ENCODE measurements at places on chromosomes 5 and 9.

DNA sequence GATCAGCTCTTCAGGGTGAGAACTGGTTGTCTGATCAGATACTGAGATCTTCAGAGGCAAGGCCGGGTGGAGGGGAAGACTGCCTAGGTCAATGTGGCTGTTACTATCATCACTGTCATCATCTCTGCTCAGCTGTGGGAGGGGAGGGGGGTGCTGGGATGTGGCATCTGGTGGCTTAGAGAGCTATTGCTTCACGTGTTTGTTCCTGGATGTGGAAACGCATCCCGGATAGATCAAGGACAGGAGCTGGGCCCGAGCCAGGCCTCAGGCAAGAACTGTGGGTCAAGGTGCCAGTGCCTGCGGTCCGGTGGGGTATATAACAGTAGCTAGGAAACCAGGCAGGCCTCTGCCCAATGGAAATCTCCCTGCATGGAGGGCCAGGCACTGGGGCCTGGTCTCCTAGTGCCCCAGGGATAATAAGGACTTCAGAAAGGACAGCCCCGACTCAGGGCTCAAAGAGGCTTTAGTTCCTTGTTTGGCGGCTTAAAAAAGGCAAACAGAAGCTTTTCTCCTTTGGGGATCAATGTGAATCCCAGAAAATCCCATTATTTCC is 30.3 kb upstream of the TIFAB start:
- H3K27me3 ChIP-seq, result no peaks in the 10 kb centered on the region
- no peaks in the 10 kb centered on the region for H3K4me1 ChIP-seq
- DNase-seq, result no peak
- H3K36me3 ChIP-seq, result no peaks in the 10 kb centered on the region
- H3K27ac ChIP-seq, result no peak overlapping the region
- H3K4me3 ChIP-seq, result no peak overlapping the region

- no peak overlapping the region for H3K4me3 ChIP-seq
- DNase-seq, result no peak
- no peaks in the 10 kb centered on the region for H3K4me1 ChIP-seq
- H3K27ac ChIP-seq, result no peak overlapping the region
Observed at GRCh38 chr9:104279535-104280177, 185.5 kb downstream of the SMC2 start.

GRCh38 chr9:698276-698675 is 143.2 kb upstream of the DMRT1 start:
- H3K4me3 ChIP-seq, result no peak overlapping the region
- no peaks in the 10 kb centered on the region for H3K36me3 ChIP-seq
- H3K27ac ChIP-seq, result no peak overlapping the region
- no peak for DNase-seq
- H3K4me1 ChIP-seq, result peaks cover 42% of the 10 kb centered on the region

DNA sequence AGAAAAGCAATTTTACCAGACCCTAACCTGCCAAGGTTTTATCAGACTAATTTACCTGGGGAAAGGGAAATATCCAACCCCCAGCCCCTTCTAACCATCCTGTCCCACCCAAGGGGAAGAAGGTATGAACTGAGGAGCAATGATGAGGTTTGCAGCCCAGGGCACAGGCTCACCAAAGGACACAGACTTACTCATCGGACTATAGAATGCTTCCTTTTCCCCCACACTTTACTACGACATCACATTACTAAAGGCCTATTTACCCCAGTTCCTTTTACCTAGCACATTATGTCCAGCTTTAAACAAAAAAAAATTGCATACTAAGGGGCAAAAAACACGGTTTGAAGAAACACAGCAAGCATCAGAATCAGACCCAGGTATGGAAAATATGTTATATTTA is 94.1 kb upstream of the FST start:
- H3K27me3 ChIP-seq, result no peaks in the 10 kb centered on the region
- no peak overlapping the region for H3K4me3 ChIP-seq
- no peaks in the 10 kb centered on the region for H3K36me3 ChIP-seq
- no peaks in the 10 kb centered on the region for H3K4me1 ChIP-seq
- no peak for DNase-seq

DNA sequence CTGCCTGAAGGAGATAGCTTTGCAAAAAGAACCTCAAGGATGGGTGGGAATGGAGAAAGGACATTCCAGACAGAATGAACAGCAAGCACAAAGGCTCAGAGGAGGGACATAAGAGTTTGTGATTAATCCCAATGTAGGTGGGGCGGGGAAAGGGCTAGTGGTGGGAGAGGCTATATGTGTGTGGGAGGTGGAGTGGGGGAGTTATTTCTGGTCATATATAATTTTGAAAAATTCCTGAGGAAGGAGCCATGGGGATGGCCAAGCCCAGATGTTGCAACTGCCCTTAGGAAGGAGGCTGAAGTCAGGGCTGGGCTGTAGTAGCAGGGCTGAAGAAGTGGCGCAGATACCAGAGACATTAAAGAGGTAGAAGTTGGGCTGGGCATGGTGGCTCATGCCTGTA is 13.4 kb upstream of the CCL27 start:
- H3K36me3 ChIP-seq, result no peaks in the 10 kb centered on the region
- no peaks in the 10 kb centered on the region for H3K4me1 ChIP-seq
- no peak overlapping the region for H3K27ac ChIP-seq
- DNase-seq, result no peak
- H3K4me3 ChIP-seq, result no peak overlapping the region

- H3K4me3 ChIP-seq, result no peak overlapping the region
- H3K27me3 ChIP-seq, result no peaks in the 10 kb centered on the region
- H3K36me3 ChIP-seq, result no peaks in the 10 kb centered on the region
- H3K27ac ChIP-seq, result no peak overlapping the region
- no peaks in the 10 kb centered on the region for H3K4me1 ChIP-seq
Observed at GRCh38 chr5:174532455-174533453, 191.6 kb upstream of the MSX2 start.

- no peak overlapping the region for H3K27ac ChIP-seq
- peaks cover 13% of the 10 kb centered on the region for H3K4me1 ChIP-seq
- H3K4me3 ChIP-seq, result no peak overlapping the region
Observed at GRCh38 chr9:93595861-93596365, 19.5 kb downstream of the PHF2 start.

DNA sequence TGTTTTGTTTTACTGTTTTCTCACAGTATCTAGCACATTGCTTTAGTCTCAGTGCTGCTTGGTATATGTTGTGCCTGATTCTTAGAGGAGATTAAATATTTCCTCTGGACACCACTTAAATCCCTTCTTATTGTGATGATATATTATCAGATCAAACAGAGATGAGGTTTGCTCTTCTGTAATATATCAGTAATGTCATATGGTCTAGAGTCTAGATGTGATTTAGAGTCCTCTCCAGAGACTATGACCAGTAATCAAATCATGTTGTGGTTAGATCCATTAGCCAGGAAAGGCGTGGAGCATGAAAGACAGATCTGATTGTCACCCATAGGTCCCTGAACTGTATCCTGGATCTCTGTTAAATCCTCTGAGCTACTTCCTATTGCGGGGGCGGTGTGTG is 24.4 kb downstream of the CAMK4 start:
- H3K4me3 ChIP-seq, result no peak overlapping the region
- no peaks in the 10 kb centered on the region for H3K27me3 ChIP-seq
- no peak overlapping the region for H3K27ac ChIP-seq
- no peaks in the 10 kb centered on the region for H3K4me1 ChIP-seq

GRCh38 chr9:13424204-13424603 is 144.7 kb upstream of the MPDZ start:
- H3K27me3 ChIP-seq, result no peaks in the 10 kb centered on the region
- no peaks in the 10 kb centered on the region for H3K36me3 ChIP-seq
- peaks cover 16% of the 10 kb centered on the region for H3K4me1 ChIP-seq

- peaks cover 25% of the 10 kb centered on the region for H3K36me3 ChIP-seq
- peak overlapping the region; percentile 15 for H3K4me3 ChIP-seq
- DNase-seq, result no peak
- no peaks in the 10 kb centered on the region for H3K27me3 ChIP-seq
- H3K27ac ChIP-seq, result peak overlapping the region; percentile 85
- peaks cover 70% of the 10 kb centered on the region for H3K4me1 ChIP-seq
Observed at GRCh38 chr9:131180454-131180853, 55.1 kb downstream of the NUP214 start.

DNA sequence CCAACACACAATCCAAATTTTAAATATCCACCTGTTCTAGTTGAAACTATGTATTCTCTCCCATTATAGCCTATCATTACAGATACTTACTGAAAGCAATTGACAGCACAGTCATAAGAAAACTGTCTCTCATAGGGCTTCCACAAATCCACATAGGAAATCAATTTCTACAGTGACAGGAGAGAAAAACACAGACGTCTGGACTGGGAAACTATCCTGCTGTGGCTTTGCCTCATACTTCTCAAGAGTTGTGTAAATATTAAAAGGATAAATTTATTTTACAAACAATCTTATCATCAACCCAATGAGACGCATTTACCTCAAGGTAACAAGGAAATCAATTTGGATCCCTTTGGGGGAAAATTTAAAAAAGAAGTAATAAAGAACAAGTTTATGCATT is 517.5 kb downstream of the EFNA5 start:
- no peak overlapping the region for H3K4me3 ChIP-seq
- H3K27me3 ChIP-seq, result no peaks in the 10 kb centered on the region
- no peak for DNase-seq
- H3K36me3 ChIP-seq, result no peaks in the 10 kb centered on the region
- no peaks in the 10 kb centered on the region for H3K4me1 ChIP-seq

All from Karpas-422 (cell line).